Mesenchymal stem cell (in vitro differentiated cells and primary cell): ENCODE measurements at places on chromosomes 4 and X.
A peak's percentile ranks its signal among the peaks of the same experiment; 100 is the strongest.

DNA sequence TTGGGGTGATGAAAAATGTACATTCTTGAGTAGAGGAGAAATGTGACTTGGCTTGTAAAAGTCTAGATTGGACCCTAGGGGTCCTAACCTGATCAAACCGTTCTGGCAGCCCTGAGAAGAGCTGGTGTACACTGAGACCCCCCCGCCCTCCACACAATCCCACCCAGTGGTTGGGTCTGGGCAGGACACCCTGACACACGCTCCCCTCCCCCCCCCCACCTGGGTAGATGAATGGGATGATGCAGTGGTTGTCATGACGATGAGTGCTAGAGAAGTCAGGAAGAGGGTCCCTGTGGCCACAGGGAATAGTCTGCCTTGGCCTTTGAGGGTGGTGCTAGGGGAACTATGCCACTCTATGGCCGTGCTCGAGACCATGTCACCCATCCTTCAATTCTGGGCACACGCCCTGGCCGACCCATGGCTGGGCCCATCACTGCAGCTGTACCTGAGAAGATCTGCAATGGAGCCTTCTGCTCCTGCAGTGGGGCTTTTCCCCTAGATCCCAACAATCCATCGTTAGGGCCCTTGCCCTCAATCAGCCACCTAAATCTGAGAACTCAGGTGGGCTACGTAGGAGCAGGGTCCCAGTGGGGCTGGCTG is 4.4 kb downstream of the CDK16 start:
- no peak overlapping the region for H3K4me3 ChIP-seq
- H3K27ac ChIP-seq = no peak overlapping the region
- DNase-seq = no peak
- H3K36me3 ChIP-seq = peaks cover 49% of the 10 kb centered on the region

DNA sequence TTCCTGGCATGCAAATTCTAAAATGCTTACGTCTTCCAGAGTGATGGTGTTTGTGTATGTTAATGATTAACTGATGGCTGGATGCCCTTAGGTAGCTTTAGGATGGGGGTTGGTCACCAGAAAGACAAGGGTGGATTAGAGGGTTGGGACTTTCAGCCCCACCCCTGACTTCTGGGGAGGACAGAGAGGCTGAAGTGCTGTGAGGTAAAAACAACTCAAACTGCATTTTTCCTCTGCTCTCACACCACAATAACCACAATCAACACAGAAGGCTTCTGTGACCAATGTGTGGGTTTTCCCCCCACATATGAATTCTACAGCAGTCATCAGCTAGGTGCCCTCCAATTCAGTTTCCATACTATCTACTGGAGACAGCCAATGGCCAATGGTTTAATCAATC is 18.7 kb upstream of the DDIT4L start:
- H3K36me3 ChIP-seq = no peaks in the 10 kb centered on the region
- H3K4me1 ChIP-seq = peaks cover 3% of the 10 kb centered on the region
- H3K27me3 ChIP-seq = no peaks in the 10 kb centered on the region
- H3K27ac ChIP-seq = no peak overlapping the region
- peak; percentile 15 for DNase-seq

DNA sequence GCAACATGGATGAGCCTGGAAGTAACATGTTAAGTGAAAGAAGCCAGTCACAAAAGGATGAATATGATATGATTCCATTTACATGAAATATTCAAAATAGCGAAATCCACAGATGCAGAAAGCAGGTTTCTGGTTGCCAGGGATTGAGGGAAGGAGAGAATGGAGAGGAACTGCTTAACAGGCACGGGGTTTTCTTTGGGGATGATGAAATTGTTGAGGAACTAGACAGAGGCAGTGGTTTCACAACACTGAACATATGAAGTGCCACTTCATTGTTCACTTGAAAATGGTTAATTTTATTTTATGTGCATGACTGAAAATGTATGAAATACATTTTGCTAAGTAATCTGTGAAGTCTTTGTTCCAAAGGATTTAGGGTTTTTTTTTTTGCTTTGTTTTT is 182.5 kb upstream of the TBL1X start:
- no peaks in the 10 kb centered on the region for H3K36me3 ChIP-seq
- no peak overlapping the region for H3K27ac ChIP-seq
- DNase-seq = no peak
- no peaks in the 10 kb centered on the region for H3K27me3 ChIP-seq

DNA sequence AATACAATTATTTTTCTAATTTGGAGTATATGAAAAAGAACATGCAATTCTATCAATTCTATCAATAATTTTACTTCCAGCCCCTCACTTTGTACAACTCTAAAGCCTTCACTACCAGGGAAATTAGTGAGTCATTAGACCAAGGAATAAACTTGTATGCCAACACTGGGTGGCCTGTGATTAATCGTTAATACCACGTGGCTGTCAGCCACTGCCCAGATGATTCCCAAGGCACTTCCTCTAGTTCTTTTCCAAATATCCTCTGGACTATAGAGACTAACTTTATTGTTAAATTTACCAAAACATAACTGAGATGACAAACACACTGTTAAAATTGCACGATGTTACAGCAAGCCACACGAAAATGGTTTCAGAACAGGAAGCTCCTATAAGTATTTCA is 45.7 kb downstream of the MID1 start:
- DNase-seq = no peak
- peaks cover 6% of the 10 kb centered on the region for H3K4me1 ChIP-seq
- no peaks in the 10 kb centered on the region for H3K36me3 ChIP-seq
- H3K27ac ChIP-seq = no peak overlapping the region
- H3K4me3 ChIP-seq = no peak overlapping the region

DNA sequence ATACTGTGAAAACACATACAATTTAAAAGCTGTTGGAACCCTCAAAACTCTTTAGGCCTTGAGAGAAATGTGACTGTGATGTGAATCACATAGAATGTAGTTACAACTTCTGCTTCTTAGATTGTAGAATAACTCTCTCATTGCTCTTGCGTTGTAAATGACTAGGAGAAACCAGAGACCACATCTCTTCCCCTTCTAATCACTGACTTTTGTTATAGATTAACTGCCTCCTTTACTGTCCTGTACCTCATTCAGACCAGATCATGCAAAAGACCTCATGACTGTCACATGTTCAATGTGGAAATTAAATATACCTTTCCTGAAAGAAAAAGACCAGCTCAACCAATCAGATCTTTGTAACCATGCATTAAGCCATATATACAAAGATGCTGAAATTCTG is 43.2 kb upstream of the NEIL3 start:
- no peak overlapping the region for H3K4me3 ChIP-seq
- H3K4me1 ChIP-seq = no peaks in the 10 kb centered on the region
- no peak for DNase-seq
- no peaks in the 10 kb centered on the region for H3K27me3 ChIP-seq

DNA sequence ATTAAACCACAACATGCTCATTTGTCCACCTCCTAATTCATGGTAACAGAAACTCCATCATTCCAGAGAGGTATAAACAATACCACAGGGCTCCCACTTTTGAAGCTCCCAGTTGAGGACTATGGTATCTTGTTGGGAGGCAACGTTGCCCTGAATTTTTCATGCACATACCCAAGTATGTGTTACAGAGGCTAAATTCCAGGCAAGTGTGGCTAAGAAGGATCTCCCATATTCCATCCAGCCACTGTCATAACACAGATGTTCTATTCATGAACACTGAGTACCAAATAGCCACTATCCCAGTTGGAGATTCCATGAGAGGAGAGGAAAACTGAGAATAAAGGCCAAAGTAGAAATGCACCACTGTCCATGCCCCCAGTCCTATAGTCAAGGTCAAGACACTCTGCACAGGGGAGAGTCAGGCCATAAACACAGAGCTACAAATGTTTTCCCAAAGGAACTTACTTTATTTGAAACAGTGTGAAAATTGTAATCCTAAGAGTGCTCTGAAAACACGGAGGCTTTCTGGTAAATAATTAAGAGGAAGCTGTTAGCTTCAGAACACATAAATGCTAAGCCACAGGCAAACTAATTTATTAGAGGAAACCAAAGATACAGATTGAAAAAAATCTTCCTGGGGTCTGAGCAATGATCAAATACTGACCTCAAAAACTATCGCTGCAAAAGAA is 42.4 kb upstream of the TMPRSS11B start:
- no peak overlapping the region for H3K4me3 ChIP-seq
- no peaks in the 10 kb centered on the region for H3K4me1 ChIP-seq
- H3K27me3 ChIP-seq = no peaks in the 10 kb centered on the region
- H3K27ac ChIP-seq = peak overlapping the region; percentile 91

DNA sequence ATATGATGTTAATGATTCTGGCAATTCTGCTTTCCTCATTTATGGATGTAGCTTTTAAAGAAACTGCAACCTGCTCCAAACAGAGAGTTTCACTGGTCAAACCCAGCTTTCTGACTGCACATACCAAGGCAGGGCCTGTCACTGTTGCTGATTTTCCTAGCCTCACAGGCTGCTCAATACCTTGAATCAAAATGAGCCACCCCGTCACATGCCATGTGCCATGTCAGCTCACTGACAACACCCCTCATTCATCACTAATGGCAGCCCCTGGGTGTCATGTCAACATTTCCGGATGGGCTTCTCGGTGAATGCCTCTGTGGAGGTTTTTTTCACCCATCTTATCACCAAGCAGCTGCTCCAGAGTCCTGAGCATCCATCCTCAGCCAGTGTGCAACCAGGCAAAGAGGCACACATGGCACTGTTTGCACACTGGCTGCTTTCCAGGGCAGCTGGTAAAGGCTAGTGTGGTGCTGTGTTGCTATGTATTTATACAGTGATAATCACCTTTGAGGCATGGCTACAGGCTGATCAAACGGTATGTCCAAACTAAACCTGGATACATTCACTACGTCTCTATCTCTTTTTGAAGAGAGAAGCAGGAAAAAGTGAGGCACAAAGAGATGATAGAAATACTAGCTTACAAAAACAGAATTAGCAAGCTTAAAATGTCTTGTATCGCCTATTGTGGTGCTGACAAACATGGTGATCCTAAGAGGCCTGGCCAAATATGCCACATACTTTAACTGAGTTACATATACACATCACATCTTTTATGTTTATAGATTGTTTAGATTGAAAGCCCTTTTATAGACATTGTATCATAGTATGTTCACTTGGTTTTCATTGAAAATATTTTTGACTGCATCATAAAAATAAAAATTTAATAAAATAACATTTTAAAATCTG is 94.6 kb upstream of the INPP4B start:
- H3K4me3 ChIP-seq = no peak overlapping the region
- H3K27me3 ChIP-seq = no peaks in the 10 kb centered on the region
- no peak for DNase-seq
- no peaks in the 10 kb centered on the region for H3K4me1 ChIP-seq
- no peaks in the 10 kb centered on the region for H3K36me3 ChIP-seq
- H3K27ac ChIP-seq = no peak overlapping the region

GRCh38 chrX:109719264-109719663 is 13.8 kb downstream of the ACSL4 start:
- H3K4me3 ChIP-seq = no peak overlapping the region
- H3K27ac ChIP-seq = no peak overlapping the region
- H3K4me1 ChIP-seq = no peaks in the 10 kb centered on the region

DNA sequence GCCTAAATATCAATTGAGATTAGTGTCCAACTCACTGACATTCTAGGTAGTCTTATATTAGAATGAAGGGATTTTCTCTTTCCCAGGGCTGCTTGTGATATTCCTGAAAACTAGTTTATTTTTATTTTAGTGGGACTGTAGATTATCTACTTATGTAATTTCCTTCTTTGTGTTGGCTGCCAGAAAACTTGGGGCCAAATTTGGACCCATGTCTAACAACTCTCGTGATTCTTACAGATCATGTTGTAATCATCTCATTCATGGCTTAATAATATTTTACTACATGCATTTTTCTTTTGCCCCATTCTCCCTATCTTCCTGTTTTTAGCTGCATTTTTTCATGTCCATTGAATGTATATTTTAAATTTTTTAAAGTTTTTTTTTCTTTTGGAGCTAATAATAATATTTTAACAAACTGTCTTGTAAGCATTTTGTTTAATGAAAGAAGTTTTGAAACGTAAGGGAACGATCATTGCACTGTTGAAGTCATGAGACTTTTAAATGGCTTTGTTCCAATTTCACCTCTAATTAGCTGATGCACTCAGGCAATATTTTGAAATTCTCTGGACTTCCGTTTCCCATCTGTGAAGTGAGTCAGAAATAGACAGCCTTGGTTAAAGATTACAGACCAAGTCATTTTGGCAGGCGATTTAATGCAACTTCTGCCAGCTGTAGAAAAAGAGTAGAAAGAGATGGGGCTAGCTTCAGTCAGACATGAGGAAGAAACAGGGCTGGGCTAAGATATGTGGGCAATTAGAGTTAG is 14.3 kb upstream of the TDO2 start:
- peak overlapping the region; percentile 36 for H3K4me3 ChIP-seq
- DNase-seq = peak; percentile 94
- H3K36me3 ChIP-seq = no peaks in the 10 kb centered on the region
- H3K27me3 ChIP-seq = no peaks in the 10 kb centered on the region
- no peaks in the 10 kb centered on the region for H3K4me1 ChIP-seq

DNA sequence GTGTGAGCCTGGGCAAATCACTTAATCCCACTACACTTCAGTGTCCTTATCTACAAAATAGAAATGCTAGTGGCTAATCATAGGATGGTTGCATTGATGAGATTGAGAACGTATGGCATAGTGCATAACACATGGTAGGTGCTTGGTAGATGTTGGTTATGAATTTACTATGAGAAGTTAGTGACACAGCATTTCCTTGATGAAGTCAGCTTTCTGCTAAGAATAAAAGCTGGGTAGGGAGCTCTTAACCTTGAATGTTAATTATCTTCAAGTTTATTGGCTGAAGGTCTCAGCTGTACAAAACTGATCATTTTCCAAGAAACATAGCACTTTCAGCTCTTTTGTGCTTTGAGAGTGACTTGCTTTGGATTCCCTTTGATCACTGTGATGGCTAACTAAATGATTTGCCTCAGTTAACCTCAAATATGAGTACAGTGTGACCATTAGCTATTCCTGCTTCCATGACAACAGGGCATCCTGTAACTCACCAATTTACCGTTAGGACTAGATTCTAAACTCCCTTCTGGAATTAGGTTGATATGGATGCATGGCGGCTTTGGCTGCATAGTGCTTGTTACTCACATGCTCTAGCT is 17.8 kb downstream of the PDK3 start:
- H3K27ac ChIP-seq = no peak overlapping the region
- H3K4me3 ChIP-seq = no peak overlapping the region
- H3K36me3 ChIP-seq = no peaks in the 10 kb centered on the region
- no peaks in the 10 kb centered on the region for H3K27me3 ChIP-seq

DNA sequence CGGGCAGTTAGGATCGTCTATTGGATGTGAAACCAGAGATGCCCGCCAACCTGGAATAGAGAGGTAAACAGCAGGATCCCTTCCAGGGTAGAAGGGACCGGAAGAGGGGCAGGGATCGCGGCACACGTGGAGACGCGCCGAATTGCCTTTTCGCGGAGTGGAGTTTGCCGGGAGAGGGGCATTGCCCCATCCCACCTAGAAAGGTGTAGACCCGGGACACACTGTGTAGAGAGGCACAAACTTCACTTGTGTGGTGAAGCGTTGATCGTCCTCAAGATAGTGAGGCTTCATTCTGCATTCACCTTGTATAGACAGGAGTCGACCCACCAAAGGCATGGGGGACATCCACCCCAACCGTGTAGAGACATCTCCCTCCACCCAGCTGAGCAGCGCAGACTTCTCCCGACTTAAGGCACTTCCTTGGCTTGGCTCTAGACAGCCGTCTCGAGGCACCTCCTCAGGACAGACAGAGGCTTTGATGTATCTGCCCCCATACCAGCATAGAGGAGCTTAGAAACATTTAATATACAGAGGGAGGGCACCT is 410 bp downstream of the GNL3L start:
- H3K27me3 ChIP-seq = peaks cover 5% of the 10 kb centered on the region
- H3K4me3 ChIP-seq = peak overlapping the region; percentile 75
- H3K36me3 ChIP-seq = peaks cover 12% of the 10 kb centered on the region
- DNase-seq = no peak
- peak overlapping the region; percentile 86 for H3K27ac ChIP-seq
- H3K4me1 ChIP-seq = peaks cover 5% of the 10 kb centered on the region
